ENCODE measurements at places on chromosomes 5 and 9.

GRCh38 chr9:80076162-80076561 lies 504.4 kb downstream of the TLE4 start:
- no peak for DNase-seq

- DNase-seq = no peak
These were observed 294.9 kb downstream of the FANCC start for GRCh38 chr9:95022657-95023056.

DNA sequence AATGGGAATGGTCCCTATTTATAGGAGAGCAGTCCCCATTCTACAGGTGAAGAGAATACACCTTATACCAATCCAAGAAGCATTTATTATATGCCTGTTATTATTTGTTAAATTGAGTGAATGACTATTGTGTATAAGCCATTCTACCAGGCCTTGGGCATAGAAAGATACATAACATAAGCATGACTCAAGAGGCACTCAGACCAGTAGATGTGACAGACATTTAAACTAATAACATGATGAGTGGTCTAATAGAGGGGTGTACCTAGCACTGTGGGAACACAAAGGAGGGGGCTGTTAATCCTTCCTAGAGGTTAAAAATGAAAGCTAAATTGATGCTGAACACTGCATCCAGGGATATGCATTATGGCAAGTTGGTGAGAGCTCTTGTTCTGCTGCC lies 145.0 kb upstream of the TNC start:
- DNase-seq = no peak

DNA sequence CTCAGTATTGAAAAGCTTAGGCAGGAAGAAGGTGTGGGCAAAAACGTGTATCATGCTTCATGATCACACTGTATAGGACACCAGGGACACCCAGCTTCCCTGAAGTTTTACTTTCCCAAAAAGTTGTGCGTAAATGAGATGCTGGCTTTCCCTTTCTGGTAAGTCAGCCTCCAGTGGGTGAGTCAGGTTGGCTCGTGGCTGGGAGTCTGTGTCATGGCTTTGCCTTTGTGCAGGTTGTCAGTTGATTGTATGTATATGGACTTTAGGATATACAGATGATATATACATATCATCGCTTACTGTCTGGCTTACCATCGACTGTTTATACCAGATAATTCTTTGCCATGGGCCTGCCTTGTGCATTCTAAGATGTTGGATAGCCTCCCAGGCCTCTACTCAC lies 34.2 kb downstream of the ADRB2 start:
- no peak for DNase-seq

DNA sequence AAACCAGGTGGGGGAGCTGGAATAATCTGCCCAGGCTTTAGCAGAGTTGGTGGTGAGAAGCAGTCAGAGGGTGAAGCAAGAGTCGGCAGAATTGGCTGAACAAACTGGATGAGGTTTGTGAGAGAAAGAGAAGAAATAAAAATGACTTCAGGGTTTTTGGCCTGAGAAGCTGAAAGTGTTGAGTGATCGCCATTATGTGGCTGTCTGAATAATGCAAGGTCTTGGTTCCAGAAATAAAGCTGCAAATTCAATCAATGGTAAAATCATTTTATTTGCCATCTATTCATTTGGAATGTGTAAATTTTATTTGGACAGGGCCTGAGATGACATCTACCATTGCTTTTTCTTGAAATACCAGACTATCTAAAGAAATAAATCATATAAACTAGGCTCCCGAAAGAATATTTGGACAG lies 50.4 kb upstream of the DAB2 start:
- no peak for DNase-seq

DNA sequence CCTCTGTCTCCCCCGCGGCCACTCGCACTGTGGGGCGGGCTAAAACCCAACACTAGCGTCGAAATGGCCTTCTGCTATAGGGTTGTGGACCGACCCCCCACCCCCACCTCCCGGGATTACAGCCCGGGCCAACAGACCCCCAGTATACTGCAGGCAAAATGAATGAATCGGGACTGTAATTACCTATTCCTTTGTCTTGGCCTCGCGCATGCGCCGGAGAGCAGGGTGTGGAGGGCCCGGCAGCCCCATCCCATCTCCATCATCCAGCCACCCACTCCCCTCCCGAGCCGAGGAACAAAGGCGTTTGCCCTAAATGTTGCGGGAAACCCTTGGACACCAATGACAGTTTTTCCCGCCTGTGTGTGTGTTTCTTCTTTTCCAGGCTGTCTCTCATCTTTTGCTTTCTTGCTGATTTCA lies 1.6 kb downstream of the BASP1 start:
- DNase-seq = no peak

- DNase-seq = no peak
These were observed 1.7 kb downstream of the CAMK4 start for GRCh38 chr5:111225926-111226325.
